ENCODE measurements at places on chromosomes 7 and 10.

DNA sequence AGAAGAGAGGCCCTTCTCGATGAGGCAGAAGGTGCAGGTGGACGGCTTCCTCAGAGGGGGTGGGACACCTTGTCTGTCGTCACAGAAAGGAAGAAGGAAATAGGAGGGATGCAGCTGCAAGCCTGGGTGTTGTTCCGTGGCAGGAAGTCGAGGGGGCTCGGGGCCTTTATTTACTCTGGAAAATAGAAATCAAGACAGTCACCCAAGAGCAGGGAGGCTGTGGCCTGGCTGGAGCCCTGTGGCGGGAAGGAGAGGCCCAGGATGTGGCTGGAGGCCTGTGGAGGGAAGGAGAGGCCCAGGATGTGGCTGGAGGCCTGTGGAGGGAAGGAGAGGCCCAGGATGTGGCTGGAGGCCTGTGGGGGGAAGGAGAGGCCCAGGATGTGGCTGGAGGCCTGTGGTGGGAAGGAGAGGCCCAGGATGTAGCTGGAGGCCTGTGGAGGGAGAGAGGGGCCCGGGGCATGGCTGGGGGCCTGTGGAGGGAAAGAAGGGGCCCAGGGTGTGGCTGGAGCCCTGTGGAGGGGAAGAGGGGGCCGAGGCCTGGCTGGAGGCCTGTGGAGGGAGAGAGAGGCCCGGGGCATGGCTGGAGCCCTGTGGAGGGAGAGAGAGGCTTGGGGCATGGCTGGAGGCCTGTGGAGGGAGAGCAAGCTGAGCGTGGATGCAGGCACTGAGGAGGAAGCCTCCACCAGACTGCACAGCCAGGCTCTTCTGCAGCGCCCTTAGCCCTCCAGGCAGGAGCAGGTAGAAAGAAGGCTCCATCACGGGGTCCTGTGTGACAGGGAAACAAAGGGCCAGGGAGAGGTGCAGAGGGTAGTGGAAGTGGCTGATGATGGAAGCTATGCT lies 97.3 kb upstream of the SFMBT2 start:
- no peak for DNase-seq

DNA sequence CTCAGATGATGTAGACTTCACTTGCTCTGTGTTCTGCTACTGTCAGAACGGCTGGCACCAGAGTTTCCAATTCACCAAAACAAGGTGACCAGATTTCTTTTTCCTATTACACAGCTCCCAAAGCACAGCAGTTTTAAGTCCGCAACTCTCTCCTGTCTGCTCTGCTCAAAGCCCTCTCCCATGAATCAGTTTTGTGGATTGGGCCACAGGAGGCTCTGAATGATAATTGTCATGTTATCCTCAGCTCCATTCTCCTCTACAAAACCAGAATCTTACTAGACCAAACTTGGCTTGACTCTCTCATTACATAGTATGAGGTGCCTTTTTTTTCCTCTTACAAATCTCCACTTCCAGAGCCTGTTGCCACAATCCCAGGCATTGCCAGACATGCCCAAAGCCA lies 223.5 kb downstream of the SNX13 start:
- no peak for DNase-seq

GRCh38 chr7:43249823-43250145 lies 137.3 kb downstream of the HECW1 start:
- DNase-seq, result no peak

- DNase-seq, result no peak
Observed at GRCh38 chr7:71652510-71652909, 520.6 kb downstream of the GALNT17 start.

DNA sequence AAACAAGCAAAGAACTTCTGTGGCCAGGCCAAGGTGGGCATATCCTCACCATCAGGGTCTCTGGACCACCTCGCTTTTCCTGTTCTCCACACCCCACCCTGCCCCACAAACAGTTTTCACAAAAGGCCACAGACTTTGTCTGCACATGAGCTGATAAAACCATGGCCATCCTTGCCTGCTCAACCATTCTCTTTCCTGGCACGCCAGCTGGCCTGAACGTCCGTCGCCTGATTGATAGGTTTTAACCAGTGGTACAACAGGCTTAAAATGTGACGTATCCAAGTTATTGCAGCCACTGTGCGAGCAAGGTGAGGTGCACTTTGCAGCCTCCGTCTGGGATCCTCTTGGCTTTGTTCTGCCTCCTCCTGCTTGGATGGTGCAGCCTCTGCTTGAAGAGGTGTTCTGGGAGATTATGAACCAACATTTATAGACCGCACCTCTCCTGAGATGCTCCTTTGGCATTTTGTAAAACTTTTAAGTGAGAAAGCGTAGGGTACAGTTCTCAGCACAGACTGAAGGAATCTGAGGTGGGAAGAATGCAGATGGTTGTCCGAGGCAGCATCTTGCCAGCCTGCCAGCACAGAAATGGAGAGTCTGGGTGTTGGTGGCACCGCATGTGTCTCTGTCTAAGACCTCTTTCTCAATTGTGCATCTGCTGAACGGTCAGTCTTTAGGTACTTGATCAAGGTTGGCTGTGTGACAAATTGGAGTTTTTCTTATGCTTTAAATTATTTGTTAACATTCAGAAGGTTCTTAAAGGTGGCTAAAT lies 288.3 kb downstream of the CELF2 start:
- no peak for DNase-seq

GRCh38 chr7:17944720-17945119 lies 4.4 kb upstream of the SNX13 start:
- no peak for DNase-seq

GRCh38 chr10:123287594-123288247 lies 133.5 kb downstream of the BUB3 start:
- no peak for DNase-seq

DNA sequence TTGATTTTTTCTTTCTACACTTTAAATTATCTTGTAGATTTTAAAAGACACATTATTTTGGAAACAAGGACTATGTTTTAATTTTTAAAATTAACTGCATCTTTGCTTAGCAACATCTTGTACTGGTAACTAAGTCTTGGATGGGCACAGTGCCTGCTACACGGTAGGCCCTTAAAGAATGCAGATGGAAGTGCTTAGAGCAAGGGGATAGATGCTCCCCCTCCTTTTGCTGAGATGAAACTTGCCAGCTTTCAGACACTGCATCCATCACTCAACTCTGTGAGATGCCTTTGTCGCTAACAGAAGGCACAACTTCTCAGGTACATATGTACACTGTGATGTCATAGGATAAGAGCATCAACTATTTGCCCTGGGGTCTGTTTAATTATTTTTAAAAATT lies 103.9 kb downstream of the LRRC18 start:
- no peak for DNase-seq

Measured in SK-MEL-5 (cell line).